ENCODE measurements at places on chromosomes 6 and 20.

GRCh38 chr6:37180075-37180474 is 10.1 kb downstream of the PIM1 start:
- DNase-seq = no peak

DNA sequence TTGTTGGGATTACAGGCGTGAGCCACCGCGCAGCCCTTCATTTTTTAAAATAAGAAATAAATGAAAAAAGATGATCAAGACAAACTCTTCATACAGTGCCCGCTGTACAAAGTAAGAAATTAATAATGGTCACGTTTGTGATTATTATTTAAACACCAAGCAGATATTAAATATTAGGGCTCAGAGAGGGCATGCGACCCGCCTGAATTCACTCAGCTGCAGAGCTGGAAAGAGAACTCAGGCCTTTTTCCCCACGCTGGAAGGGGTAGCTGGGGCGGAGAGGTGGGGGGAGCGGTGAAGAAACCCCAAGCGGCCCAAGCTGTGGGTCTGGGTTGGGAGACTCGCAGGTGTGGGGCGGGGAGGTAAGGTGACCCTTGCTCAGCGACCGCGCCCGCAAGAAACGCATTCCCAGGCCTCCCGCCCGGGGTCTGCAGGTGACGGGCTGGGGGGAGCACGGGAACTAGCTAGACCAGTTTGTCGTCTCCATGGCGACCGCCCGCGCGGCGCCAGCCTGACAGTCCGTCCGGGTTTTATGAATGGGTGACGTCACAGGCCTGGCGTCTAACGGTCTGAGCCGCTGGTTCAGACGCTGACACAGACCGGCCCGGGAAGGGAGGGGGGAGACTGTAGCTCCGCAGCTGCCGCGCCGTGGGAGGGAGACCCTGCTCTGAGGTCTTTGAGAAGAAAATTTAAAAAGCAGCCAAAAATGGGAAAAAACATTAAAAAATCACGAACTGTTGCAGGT is 1.1 kb upstream of the ID1 start:
- DNase-seq = peak; percentile 80

- DNase-seq = peak; percentile 34
These were observed 196.0 kb downstream of the BTBD3 start for GRCh38 chr20:12113468-12114371.

DNA sequence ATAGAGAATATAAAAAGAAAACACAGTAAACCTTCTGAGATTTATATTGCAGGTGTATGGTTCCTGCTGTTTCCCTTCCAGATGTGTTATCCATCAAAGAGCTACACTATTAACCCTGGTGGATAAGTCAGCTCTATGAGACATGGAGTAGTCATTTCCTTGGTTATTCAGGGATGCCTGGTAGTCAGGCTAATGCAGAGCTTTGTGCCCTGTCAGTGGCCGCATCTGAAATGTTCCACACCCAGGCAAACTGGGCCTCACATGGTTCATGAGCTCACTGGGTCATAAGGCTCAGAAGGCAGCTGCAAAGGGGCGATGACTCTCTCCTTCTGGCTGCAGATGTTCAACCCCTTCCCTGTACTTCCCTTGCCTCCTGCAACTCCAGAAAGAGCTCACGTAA is 473.6 kb downstream of the EPHA7 start:
- DNase-seq = no peak

DNA sequence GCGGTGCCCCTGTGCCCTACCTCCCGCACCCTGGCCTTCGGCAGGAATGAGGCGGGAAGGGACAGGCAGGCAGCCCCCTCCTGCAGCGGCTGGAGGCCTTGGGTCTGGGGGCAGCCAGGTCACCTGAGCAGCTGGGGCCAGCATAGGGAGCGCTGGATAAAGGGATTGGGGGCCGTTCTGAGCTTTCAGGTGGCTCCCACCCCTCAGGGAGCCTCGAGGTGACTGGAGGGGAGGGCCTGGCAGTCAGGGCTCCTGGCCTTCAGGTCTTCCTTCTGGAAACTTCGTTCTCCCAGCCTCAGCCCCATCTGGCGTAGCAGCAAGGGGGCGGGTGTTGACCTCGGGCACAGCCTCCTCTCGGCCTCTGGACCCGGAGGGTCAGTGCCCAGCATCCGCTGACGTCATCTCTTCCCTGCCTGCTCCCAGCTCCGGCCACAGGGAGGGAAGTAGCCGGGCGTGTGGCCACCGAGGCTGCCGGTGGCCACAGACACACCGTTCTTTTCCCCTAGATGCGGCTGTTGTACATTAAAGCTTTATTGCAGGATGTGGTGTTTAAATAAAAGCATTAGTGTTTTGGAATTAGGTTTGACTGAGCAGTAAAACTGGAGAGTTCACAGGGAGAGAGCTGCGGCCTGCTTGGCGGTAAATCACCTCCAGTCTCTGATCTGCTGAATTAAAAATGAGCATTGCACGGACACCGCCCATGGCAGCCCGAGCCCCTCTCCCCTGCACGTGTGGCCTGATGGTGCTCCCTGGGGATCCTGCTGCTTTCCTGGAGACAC is 80.0 kb upstream of the GATA5 start:
- DNase-seq = no peak

- no peak for DNase-seq
These were observed 1.3 kb downstream of the C20orf202 start for GRCh38 chr20:1204576-1204975.

GRCh38 chr6:87139236-87139635 is 16.1 kb upstream of the ZNF292 start:
- peak; percentile 3 for DNase-seq

- no peak for DNase-seq
These were observed 139.4 kb upstream of the AKAP12 start for GRCh38 chr6:151100326-151100725.

DNA sequence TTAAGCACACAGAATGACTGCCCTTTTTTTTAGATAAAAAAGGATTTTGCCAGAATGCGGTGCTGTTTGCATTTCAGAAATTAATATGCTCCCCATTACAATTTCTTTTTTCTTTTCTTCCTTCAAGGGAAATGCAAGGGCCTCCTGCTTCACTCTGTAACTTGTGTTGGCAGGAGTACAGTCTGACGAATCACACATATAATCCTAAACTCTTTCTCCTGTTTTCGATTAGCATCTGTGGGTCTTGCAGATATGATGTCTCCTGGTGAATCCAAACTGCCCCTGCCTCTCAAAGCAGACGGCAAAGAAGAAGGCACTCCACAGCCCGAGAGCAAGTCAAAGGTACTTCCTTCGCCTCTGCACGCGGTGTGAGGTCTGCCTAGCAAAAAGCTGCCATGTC is 149.5 kb downstream of the TMEM242 start:
- no peak for DNase-seq

GRCh38 chr20:52060794-52061714 is 130.5 kb downstream of the ZFP64 start:
- DNase-seq = no peak

DNA sequence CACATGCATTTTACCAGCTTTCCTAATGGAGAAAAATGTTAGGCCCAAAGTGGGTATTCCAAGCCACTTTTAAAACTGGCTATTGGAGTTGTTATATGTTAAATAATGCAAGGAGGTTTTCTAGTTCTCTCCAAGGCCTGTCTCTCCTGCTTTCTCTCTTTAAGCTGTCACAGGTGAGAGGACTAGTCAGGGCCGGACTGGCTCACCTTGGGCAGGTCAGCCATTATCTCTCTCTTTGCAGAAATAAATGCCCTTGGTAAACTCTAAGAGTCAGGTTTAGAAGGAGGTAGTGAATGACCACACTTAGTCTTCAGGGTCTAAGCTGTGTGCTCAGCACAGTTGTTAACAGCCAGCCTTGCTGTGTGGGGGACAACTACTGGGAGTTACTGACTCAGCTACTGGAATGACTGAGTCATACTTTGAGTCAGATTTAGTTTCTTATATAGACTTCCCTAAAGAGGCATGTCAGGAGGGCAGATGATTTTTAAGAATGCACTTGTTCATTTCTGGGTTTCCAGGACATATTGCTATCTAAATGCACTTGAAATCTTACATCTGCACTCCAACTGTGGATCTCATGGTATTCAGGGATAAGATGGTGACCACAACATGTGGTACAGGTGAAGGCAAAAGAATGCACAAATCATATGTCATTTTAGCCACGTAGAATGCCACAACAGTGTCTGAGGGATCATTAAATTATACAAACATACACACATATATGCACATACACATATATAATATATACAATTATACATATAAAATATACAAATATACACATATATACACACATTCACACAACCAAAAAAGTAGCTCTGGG is 719.4 kb downstream of the EPM2A start:
- DNase-seq = no peak

GRCh38 chr6:8017705-8018104 is 46.5 kb downstream of the BLOC1S5 start:
- DNase-seq = no peak

DNA sequence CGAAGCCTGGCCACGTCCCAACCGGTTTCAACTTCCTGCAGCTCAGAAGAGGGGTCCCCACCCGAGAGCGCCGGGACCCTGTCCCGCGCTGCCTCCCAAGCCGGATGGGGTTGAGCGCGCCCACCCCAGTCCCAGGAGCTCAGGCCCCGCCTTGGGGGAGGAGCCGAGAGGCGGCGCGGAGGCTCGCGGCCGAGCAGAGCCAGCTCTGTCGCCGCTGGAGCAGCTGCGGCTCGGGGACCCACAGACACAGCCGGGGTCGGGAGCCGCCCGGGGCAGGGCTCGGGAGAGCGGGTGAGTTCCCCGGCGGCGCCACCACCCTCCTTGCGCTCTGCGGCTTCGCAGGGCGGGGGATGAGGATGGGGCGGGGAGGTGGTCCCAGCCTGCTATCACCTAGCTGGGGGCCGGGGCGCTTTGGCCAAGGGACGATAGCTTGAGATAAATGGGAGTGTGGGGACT is at the start of gene PPP1R16B:
Gene PPP1R16B (plus strand): TSS at position 196 of the 456 bp plus-strand sequence. CDS start 30,229 bp downstream, outside the sequence.
- DNase-seq = peak; percentile 73

GRCh38 chr20:48729538-48729937 is 98.3 kb downstream of the PREX1 start:
- DNase-seq = no peak

- DNase-seq = no peak
These were observed 188.1 kb downstream of the UST start for GRCh38 chr6:148934961-148935360.

GRCh38 chr20:47468290-47469050 is 33.2 kb upstream of the NCOA3 start:
- DNase-seq = no peak

GRCh38 chr6:45327956-45328522 is at the start of gene RUNX2:
TSS of gene RUNX2 (plus strand) at chr6:45328330. CDS start at chr6:45328727, 397 bp downstream.
- DNase-seq = no peak

DNA sequence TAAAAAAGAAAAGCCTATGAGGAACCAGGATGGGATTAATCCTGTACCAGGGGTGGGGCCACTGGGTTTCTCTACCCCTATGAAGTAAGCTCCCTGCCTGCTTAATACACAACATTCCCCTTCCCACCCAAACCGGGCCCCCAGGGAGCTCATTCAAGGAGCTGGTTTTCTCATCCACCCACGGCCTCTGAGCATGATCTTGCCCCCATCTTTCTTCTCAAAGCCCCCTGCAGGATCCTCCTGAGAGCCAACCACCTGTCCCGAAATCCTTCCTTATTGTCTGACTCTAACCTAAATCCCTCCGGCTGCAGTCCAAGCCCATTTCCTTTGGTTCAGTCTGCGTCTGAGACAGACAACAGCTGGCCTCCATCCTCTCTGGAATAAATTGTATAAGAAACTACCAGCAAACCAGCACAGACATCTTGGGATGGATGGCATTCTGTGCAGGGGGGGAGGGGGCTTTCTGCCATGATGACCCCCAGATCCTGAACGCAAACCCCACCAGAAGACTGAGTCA is 21.0 kb downstream of the KCNK5 start:
- no peak for DNase-seq

GRCh38 chr6:170124836-170125235 is 166.0 kb downstream of the DLL1 start:
- no peak for DNase-seq

DNA sequence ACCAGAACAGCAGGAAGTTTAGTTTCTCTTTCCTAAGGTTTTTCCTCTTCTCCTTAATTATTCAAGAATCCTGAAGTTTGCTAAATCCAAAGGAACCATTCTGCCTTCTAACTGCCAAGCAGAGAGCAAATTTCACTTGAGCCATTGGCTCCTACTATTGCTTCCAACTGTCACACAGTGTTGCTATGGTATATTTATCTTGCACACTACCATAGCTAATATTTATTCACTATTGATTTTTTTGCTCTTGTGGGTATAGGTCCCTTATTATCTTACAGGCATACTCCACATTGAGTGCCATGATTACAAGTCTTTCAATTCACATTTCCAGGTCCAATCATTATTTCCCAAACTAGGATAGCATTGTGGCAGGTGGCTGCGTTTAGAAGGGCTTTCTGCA is 266.7 kb upstream of the FLRT3 start:
- no peak for DNase-seq

- no peak for DNase-seq
These were observed 360.2 kb downstream of the PREX1 start for GRCh38 chr20:48467622-48468021.

DNA sequence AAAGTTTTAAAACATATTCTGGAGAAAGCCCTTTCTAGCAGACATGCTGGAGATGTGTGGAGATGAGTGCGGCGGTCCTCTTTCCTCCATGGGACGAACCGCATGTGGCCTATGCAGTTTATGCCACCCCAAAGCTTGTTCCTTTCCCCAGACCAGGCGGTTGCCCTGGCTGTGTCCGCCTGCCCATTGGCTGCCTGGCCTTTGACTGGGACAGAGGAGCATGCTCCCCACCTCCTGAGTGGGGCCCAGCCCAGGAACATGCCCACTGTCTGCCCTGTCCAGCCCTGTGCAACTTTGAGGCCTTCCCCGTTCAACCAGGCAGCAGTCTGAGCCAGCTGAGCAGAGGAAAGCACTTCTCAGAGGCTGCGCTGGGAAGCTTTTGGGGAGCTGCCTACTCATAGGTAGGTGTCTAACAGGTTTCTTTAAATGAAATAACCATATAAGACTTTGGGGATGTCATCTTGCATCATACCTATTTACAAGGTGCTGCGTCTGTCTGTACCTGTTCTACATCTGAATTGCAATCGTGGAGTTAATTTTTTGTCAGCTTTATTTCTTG is 20.6 kb downstream of the FOXC1 start:
- DNase-seq = no peak

DNA sequence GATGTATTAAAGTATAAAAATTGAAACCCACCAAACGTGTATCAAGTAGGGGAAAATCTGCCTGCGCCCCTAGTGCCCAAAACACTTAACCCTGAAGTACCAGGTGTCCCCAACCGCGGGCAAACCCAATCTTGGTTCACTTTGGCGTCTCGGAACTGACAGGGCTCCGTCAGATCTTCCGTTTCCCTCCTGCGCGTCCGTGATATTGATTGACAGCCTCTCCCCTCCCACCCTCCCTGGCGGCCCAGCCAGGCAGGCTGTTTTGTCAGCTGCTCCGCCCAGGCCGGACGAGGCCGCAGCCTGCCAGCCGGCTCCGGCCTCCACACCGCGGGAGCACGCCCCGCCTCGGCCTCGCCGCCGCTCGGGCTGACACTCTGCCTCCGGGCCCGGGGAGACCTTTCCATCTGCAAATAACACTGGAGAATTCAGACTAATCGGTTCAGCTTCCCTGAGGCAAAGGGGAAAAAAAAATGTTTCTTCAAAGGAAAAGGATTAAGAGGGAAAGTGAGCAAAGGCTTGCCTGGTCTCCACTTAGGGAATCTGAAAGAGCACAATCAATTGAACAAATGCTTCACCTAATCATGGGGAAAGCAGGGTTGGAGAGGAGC is 234.9 kb upstream of the MCHR2 start:
- DNase-seq = no peak

- no peak for DNase-seq
These were observed 19.8 kb downstream of the ABCF1 start for GRCh38 chr6:30591008-30591407.

- no peak for DNase-seq
These were observed 4.7 kb upstream of the MAP3K4 start for GRCh38 chr6:160986851-160987250.

- DNase-seq = no peak
These were observed 276.5 kb upstream of the CITED2 start for GRCh38 chr6:139650941-139651340.
